Stimulated activated CD4-positive, alpha-beta T cell treated with anti-CD3 and anti-CD28 coated beads, TNF-alpha, amount 100 ng/mL, for 4 hours (primary cell): ENCODE measurements at places on chromosomes 2 and 18.

DNA sequence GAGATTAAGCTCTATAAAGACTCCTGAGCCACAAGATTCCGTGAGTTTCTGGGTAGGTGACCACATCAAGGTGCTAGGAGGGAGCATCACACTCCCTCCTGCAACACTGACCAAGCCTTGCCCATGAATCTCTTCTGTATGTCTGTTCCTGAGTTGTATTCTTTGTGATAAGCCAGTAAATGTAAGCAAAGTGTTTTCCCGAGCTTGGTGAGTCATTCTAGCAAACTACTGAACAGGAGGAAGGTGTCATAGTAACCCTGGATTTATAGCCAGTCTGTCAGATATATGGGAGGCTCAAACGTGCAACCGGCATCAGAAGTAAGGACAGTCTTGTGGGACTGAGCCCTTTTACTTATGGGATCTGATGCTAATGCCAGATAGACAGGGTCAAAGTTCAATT, 346.1 kb upstream of the KYNU start:
- DNase-seq: no peak

GRCh38 chr2:151946899-151947812, 118.9 kb upstream of the ARL5A start:
- DNase-seq: peak; percentile 1

DNA sequence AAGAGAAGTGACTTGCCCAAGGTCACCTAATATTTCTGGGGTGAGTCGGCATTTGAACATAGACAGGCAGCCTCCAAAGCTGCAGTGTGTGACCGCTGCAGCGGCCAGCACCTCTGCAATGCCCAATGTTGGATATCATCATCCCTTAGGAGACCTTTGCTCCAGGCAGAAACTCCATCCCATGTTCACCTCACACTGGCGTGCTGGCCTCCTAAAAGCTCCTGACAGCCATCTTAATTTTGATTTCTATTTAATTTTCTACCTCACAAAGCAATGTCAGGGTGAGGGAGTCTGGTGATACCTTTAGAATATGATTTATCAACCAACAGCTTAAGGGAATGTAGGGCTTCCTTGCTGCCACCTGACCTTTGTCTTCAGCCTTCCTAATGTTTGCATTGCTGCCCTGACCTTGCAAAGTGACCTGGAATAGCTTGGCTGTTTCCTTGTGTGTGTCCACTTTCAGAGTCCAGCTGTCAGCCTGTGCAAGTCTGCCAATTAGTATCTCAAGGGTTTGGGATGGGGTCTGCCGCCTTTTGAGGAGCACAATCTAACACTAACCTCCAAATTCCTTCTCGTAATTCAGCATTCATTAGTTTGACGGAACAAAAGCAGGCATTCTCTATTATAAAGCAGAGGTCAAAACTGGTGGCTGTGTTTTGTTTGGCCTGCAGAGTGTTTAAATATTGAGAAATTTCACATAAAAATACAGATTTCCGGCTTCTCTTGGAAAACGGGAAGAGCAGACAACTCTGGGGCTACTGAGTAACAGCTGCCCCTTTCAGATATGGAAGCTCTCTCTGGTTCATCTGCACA, 127.6 kb downstream of the PLEKHM3 start:
- DNase-seq: no peak

GRCh38 chr2:74841641-74842040, 7.7 kb downstream of the HK2 start:
- no peak for DNase-seq

DNA sequence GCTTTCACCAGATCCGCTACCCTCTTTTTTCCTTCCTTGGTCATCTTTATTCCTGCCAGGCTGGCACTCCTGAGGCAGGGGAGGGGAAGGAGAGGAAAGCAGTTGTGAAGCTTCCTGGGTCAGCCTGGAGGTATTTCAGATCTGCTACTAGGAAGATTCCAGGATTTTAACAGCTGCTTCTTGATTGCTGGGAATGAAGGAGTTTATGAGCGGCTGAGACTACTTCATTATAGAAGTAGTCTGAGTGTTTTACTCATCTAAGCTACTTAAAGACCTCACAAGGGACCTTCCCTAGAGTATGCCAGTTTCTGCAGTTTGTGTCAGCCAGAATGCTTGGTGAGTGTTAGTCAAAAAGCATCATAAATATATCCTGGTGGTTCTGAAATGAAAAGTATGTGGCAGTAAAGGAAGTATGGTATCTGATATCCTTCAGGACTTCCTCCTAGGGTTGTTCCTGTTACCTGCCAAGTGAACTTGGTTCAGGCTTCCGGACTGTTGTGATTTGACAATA, 1.9 kb downstream of the TANC1 start:
- DNase-seq: no peak

DNA sequence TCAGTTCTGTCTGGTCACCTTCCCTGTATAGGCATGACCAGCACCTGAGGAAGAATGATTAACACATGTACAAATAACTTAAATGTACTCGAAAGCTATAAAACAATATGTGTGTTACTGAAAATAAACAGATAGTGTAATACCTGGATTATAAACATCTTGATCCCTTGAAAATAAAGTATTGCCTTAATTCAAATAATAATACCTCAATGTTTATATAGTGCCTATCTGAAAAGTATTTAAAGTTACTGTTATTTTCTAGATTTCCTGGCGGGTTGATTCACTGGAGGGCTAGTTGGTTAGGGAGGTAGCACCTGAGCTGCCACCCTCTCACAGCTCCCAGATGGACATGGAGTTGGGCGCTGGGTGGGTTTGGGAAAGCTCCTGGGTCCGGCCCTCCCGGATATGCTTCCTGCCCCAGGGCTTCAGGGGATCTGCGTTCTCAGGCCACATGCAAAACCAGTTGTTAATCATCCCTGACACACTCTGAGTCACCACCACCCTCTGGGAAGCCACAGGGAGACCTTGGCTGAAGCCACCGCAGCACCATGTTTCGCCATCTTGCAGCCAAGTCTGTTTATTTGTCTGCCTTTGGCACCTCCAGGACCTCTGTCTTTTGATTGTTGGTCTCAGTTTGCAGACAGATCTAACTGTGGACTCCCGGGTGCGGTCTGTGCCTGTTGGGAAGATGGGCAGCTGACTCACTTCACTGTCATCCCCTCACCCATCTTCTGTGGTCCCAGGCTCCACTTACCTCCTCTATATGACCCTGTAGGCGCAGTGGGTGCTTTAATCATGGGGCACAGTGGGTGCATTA, 35.3 kb downstream of the RAB31 start:
- DNase-seq: no peak

- no peak for DNase-seq
These were observed 323.6 kb upstream of the HS6ST1 start for GRCh38 chr2:128642316-128642715.

- no peak for DNase-seq
These were observed 24.5 kb upstream of the MMADHC start for GRCh38 chr2:149612122-149612521.

DNA sequence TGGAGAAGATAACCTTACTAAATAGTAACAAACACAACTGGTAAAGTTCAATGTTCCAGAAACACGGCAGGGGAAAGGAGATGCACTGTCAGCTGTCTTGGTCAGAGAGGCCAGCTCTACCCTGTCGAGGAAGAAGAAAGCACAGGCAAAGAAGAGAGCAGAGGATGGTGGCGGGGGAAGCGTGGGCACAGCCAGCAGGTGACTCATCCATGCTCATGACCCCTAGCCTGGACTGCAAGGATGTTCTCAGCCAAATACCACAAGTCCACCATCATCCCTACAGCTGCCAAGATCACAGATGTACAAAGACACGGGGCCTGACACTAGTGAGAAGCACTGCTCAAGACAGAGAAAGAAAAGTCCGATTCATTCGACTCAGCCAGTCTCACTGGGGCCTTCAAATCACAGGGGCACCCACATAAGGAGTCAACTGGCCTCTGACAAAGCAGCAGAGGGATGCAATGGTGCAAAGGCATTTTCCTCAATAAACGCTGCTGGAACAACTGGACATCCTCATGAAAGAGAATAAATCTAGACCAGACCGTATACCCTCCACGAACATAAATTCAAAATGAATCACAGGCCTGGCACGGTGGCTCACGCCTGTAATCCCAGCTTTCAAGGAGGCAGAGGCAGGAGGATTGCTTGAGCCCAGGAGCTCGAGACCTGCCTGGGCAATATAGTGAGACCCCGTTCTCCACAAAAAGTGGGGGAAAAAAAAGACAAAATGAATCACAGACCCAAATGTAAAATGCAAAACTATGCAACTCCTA, 5.6 kb downstream of the DTYMK start:
- DNase-seq: no peak
